ENCODE measurements at places on chromosomes 5 and 9.

DNA sequence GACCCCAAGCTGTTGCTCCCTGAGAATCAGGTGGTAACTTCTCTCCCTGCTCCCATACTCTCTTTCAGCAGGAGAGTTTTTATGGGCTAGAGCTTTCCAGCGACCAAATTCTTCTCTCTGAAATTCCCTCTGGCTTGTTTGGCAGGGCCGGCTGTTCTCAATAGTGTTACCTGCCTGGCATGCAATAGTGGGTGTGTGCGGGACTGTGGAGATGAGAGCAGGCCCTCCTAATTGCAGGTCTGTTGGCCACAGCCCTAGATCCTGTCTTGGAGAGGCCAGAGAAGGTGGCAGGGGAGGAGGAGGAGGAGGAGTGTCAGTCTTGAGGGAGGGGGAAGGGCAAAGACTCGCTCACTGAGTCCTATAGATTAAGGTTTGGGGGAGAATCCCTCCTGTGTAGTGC, 29.5 kb downstream of the AQP7 start:
- H3K4me1 ChIP-seq: peaks cover 8% of the 10 kb centered on the region
- H3K27ac ChIP-seq: no peak overlapping the region
- no peaks in the 10 kb centered on the region for H3K27me3 ChIP-seq

DNA sequence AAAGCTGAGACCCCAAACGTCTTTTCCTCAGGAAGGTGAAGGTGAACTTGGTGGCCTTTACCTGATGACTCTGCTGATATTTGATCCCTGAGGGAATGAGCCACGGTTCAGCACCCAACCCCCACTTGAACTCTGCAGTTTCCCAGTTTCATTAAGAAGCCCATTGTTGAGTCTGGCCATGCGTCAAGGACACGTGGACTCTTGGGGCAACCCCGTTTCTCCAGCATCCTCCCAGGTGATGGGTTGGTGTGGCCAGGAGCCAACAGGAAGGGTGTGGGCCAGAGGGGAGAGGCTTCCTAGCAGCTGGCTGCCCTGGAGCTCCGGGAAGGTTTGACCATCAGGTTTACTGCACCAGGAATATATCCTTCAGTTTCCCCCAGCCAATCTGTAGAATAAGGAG, 59.5 kb upstream of the GNE start:
- H3K27ac ChIP-seq: no peak overlapping the region
- no peaks in the 10 kb centered on the region for H3K36me3 ChIP-seq
- DNase-seq: no peak
- H3K4me3 ChIP-seq: no peak overlapping the region
- H3K4me1 ChIP-seq: no peaks in the 10 kb centered on the region

- H3K4me3 ChIP-seq: no peak overlapping the region
- no peaks in the 10 kb centered on the region for H3K27me3 ChIP-seq
- no peak for DNase-seq
- H3K4me1 ChIP-seq: no peaks in the 10 kb centered on the region
- H3K27ac ChIP-seq: no peak overlapping the region
- no peaks in the 10 kb centered on the region for H3K36me3 ChIP-seq
Observed at GRCh38 chr9:92164490-92164889, 49.3 kb upstream of the SPTLC1 start.

DNA sequence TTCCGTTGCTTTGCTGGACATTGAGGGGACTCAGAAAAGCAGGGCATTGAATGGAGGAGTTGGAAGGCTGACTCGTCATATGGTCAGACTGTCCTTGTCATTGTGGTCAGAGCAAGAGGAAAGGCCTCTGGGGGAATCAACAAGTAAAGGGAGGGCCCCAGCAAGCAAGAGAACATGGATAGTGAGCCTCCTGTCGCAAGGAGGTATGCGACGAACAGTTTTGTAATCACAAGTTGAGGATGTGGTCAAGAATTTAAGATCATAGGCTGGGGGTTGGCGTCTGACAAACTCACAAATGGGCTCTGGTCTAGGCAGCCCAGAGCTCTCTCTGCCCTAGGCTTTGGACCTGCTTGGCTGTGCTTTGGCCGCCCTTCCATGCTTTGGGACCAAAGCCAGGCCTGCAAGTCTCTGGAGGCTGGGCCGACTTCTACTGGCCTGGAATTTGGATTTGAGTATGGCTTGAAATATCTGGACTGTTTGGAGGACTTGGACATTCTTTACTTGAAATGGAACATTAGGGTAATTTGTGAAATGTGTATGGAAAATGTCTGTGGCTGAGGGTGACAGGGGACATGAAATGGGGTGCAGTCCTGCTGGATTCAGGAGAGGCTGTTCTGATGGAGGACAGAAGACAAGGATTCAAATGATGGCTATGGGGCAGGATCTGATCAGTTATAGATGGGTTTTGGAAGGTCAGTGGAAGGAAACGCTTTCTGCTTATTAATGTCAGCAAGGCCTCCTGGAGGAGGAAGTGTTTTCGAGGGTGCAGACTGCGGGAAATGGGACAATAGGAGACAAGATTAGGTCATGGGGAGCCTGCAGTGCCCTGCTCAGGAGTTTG, 19.2 kb upstream of the NDST1 start:
- peaks cover 30% of the 10 kb centered on the region for H3K4me1 ChIP-seq
- no peak overlapping the region for H3K27ac ChIP-seq
- H3K36me3 ChIP-seq: no peaks in the 10 kb centered on the region
- H3K4me3 ChIP-seq: no peak overlapping the region

GRCh38 chr9:119533504-119533903, 164.3 kb upstream of the BRINP1 start:
- no peaks in the 10 kb centered on the region for H3K36me3 ChIP-seq
- no peaks in the 10 kb centered on the region for H3K27me3 ChIP-seq
- no peaks in the 10 kb centered on the region for H3K4me1 ChIP-seq
- no peak for DNase-seq
- H3K4me3 ChIP-seq: no peak overlapping the region

GRCh38 chr9:95528908-95529502, 12.2 kb upstream of the PTCH1 start:
- no peak for DNase-seq
- H3K36me3 ChIP-seq: no peaks in the 10 kb centered on the region
- H3K4me3 ChIP-seq: no peak overlapping the region
- no peaks in the 10 kb centered on the region for H3K4me1 ChIP-seq
- H3K27ac ChIP-seq: no peak overlapping the region

GRCh38 chr9:132008184-132008803, 71.4 kb downstream of the MED27 start:
- H3K4me3 ChIP-seq: no peak overlapping the region
- DNase-seq: no peak
- no peaks in the 10 kb centered on the region for H3K4me1 ChIP-seq
- H3K36me3 ChIP-seq: peaks cover 5% of the 10 kb centered on the region

DNA sequence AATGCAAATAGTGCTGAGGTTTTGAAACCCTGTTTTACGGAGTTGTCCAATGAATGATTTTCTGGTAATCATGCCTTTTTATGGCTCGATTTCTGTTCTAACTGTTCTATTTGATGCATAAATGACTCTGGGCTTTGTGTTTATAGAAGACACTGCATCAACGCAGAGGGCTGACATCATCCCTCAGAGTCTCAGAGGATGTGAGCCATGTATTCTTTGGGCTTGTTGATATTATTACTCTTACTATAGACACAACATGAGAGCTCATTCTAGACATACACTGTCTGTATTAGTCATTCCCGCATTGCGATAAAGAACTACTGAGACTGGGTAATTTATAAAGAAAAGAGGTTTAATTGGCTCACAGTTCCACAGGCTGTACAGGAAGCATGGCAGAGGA, 31.6 kb downstream of the CDH6 start:
- no peaks in the 10 kb centered on the region for H3K4me1 ChIP-seq
- H3K27me3 ChIP-seq: no peaks in the 10 kb centered on the region
- H3K27ac ChIP-seq: no peak overlapping the region
- no peak overlapping the region for H3K4me3 ChIP-seq
- H3K36me3 ChIP-seq: no peaks in the 10 kb centered on the region
- no peak for DNase-seq

DNA sequence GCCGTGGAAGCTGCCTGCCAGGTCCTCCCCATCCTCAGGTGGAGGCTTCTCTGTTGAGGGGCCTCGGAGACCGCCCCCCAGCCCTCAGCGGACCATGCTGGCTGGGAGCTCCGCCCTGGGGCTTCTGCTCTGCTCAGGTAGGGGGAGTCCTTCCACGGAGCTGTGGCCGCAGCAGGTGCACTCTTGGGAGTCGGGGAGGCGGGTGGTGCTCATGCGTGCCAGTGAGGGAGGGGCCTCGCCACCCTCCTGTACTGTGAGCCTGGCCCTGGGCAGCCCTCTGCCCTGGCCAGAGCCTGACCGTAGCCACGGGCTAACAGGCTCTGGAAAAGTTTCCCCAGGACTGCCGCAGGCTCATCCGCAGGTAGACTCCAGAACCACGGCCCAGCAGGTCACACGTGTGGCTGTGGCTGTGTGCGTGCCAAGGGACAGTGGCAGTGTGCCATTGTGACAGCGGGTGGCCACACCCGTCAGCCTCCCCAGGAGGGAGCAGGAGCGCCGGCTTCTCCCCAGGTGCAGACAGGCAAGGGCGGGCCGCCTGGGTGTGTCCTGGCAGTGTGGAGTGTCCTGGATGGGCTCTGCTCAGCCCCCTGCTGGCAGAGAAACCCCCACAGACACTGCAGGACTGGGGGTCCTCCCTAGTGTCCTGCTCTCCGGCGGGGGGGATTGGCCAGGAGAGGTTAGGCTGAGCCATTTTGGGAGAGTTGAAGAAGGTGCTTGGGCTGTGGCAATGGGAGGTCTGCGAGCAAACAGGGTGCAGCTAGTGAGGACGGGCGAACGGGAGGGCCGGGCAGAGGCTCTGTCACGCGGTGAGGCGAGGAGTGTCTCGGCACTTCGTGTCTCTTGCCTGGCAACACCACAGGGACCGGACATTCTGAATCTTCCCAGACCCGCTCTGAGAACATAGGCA, 29.5 kb downstream of the TPPP start:
- H3K27ac ChIP-seq: no peak overlapping the region
- no peaks in the 10 kb centered on the region for H3K27me3 ChIP-seq
- no peaks in the 10 kb centered on the region for H3K4me1 ChIP-seq
- DNase-seq: no peak
- H3K4me3 ChIP-seq: no peak overlapping the region

- H3K27ac ChIP-seq: no peak overlapping the region
- H3K4me3 ChIP-seq: no peak overlapping the region
- no peaks in the 10 kb centered on the region for H3K27me3 ChIP-seq
- H3K4me1 ChIP-seq: no peaks in the 10 kb centered on the region
- H3K36me3 ChIP-seq: no peaks in the 10 kb centered on the region
- no peak for DNase-seq
Observed at GRCh38 chr9:68821911-68822310, 116.9 kb downstream of the PIP5K1B start.

DNA sequence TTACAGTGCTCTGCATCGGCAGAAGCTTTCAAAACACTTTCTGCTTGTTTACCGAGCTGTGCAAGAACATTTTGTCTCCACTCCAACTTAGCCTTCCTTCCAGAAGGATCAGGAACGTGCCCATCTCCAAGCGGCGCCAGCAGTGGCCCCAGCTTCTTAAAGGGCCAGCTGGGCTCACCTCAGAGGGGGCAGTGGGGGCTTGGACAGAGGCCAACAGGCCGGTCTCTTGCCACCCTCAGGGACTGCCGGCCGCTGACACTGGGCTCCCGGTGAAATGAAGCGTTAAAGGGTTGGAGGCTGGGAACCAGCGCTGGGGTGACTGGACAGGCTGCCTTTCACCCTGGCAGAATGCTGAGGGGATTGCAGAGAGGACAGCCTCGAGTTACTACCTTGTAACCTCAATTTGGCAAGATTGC, 67.0 kb upstream of the RNU6ATAC start:
- no peaks in the 10 kb centered on the region for H3K36me3 ChIP-seq
- peaks cover 3% of the 10 kb centered on the region for H3K27me3 ChIP-seq
- no peak for DNase-seq
- no peak overlapping the region for H3K4me3 ChIP-seq
- H3K27ac ChIP-seq: no peak overlapping the region

- DNase-seq: no peak
- H3K27ac ChIP-seq: peak overlapping the region; percentile 68
- H3K4me1 ChIP-seq: peaks cover 30% of the 10 kb centered on the region
- H3K27me3 ChIP-seq: peaks cover 9% of the 10 kb centered on the region
- H3K4me3 ChIP-seq: peak overlapping the region; percentile 8
Observed at GRCh38 chr9:132404228-132404881, 2.3 kb downstream of the TTF1 start.

DNA sequence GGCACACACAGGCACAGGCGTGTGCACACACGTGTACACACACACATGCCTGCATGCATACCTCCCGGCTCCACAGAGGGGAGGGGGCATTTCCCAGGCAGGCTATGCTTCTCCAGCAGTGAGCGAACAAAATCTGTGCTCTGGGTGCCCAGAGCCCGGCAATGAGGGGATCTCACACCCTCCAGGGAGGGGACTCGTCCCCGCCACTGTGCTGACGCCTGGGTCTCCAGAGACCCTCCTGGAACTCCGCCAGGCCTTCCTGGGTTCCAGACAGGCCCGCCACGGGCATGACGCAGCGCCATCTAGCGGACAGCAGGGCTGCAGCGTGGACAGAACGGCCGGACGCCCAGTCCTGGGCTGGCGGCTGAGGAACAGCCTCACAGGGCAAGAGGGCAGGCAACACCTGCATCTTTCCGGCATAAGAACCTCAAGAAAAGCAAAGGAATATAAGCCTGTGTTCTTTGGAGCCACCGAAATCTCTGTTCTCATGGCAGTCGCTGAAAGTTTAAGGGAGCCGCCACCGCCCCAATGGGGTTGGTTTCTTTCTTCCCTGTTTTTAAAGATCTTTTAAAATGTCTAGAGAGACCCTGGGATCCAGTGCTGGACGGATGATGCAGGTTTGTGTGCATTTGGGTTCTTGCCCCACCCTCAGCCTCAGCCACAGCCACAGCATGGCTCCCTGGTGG, 135.6 kb upstream of the PPP1R26 start:
- no peaks in the 10 kb centered on the region for H3K4me1 ChIP-seq
- no peak overlapping the region for H3K27ac ChIP-seq
- H3K4me3 ChIP-seq: no peak overlapping the region

- H3K36me3 ChIP-seq: no peaks in the 10 kb centered on the region
- no peak for DNase-seq
- H3K27ac ChIP-seq: no peak overlapping the region
- no peak overlapping the region for H3K4me3 ChIP-seq
- H3K27me3 ChIP-seq: no peaks in the 10 kb centered on the region
Observed at GRCh38 chr5:150320044-150320613, 17.4 kb upstream of the ARSI start.

DNA sequence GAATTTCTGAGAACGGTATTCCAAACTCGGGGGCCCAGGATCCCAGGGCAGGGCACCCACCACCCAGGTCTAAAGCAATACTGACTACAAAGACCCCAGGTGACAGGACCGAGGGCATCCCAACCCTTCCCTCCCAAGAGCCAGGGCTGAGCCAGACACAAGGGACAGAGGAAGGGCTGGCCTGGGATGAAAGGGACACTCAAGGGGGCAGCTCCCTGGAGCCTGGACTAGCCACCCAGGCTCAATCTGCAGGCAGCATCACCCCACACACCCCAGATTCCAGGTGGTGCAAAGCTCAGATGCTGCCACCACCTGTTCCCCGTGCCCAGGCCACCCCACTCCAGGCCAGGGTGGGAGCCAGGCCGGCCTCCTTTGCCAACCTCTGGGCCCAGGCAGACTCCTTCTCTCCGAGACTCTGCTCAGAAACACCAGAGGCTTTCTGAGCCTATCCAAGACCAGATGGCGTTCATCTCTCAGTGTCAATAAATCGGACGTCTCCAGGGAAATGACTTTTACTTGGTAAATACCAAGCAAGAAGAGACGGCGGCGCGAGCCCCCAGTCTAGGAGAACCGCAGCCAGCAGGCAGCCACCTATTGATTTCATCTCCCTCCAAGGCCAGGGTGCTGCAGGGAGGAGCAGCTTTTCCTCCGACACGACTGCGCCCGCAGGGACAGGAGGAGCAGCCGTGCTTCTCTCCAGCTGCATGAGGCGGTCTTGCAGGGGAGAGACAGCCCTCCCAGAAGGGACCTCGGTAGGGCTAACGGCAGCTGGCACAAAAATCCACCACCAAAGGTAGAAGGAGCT, 94.1 kb upstream of the ADAMTS2 start:
- no peaks in the 10 kb centered on the region for H3K4me1 ChIP-seq
- DNase-seq: no peak
- no peak overlapping the region for H3K27ac ChIP-seq
- no peaks in the 10 kb centered on the region for H3K36me3 ChIP-seq

Data from thymus (tissue), 14 donors.